ENCODE measurements at places on chromosomes 6 and 20. TPM values are rescaled to one million over a fixed set of nuclear protein-coding genes. Genes with fewer than 3 reads are reported as not detected.

DNA sequence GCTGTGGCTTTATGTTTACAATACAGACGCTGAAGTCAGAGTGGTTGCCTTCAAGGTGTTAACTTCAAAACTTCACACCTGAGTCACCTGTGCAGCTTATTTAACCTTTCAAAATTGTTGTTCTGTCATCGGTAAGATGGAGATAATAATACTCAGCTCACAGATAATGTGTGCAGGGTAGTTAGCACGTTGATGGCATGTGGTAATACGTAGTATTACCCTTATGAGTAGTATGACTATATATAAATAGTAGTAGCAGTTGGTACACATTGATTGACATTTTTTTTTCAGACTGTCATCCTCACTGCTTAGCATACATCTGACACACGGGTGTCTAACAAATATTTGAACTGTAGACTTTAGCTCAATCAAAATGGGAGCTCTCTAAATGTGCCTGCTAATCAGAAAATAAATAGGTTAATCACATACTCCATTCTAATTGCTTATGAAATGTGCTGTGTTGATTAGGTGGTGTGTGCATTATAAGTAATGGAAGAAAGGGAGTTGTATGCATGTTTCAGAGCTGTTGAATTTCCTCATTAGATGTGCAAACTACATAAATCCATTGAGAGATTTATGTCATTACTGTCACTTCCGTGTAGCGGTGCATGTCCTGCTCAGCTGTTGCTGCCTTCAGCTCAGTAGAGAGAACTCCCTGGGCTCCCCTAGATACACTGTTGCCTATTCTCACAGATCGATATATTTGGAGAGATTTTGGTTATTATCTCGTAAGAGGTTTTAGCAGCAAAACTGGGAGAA lies 11.2 kb upstream of the MROH8 start:
- DNase-seq = no peak

GRCh38 chr6:157497579-157497978 lies 116.6 kb downstream of the ZDHHC14 start:
- no peak for DNase-seq

DNA sequence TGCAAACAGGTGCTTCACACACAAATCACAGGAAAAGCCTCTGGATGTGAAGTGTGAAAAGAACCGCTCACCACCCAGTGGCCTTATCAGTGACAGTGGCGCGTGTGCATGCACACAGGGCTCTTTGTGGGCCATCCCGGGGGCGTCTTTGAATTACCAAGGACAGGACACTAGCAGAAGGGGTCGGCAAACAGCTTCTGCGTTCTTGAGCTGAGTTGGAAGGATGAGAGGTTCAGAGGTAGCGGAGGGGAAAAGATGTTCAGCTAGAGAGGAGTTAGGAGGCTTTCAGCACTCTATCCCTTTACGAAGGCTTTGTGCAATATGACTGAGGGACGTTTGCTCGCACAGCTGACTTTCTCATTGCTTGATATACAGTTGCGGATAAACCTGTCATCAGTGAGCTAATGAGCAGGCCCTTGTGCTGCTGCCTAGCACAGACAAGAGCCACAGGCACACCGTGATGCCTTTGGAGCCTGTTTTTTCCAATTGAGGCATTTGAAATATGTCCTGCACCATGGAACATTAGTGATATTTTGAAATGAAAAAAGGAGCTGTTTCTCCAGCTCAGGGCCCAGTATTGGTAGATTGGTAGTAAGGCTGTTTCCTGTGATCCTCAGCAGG lies 83.1 kb downstream of the IYD start:
- no peak for DNase-seq

DNA sequence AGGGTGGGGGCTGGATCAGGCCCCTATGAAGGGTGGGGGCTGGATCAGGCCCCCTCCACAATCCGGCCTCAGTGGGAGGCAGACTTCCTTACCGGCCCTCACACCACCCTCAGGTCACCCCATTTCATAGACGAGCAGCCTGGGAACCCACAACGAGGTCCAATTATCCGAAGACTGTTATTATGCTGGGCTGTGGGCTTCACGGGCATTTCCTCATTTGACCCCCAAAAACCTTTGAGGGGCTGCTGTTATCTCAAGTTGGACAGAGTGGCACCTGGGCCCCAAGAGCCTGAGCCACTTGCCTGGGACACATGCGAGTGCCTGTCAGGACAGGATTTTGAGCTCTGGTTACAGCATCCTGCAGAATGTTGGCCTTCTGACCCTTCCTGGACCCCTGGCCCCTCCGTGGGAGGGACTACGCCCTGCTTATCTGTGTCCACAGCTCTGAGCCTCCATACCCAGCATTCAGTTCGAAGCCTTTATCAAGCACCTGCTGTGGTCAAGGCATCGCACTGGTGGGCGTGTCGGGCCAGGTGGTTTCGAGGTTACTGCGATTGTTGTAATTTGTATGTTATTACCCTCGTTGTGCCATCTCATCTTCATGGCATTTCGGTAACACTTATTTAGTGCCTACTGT lies 34.5 kb upstream of the PCMTD2 start:
- no peak for DNase-seq

- no peak for DNase-seq
Measured at GRCh38 chr6:76222189-76222588, 149.7 kb upstream of the IMPG1 start.

DNA sequence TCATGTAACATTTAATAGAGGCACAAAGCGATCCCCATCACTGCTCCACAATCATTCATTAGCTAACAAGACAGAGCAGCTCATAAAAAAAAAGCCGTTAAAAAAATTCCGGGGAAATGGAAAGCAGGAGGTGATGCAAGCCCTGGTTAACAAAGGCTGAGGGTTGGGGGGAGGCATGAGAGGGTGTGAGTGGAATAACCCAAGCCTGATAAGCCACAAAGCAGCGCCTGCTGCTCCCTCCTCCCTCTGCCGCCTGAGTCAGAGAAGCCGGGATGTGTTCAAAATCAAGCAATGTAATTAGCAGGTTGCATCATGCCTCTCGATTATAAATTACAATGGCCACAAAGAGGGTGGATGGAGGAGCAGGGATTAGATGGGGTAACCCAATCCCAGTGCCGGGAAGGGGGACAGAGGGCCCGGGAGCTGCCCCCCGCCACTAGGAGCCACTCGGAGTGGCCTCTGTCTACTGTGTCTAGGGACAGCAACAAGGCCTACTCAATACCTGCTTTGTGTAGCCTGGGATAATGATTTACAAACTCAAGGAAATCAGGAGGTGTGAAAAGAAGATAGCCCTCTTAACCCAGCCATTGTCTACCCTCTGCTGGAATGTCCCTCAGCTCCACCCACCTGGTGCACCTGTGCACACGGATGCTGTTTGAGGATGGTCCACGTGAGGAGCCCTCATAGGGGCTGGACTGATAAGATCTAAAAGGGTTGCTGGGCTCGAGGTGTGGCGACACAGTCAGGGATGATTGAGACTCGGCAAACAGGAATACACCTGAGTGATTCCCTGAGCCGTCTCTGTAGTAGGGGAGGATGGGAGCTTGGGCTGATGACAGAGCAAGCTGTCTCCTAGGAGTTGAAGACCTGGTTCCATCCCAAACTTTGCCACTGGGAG lies 156.9 kb downstream of the VEGFA start:
- DNase-seq = peak; percentile 70

DNA sequence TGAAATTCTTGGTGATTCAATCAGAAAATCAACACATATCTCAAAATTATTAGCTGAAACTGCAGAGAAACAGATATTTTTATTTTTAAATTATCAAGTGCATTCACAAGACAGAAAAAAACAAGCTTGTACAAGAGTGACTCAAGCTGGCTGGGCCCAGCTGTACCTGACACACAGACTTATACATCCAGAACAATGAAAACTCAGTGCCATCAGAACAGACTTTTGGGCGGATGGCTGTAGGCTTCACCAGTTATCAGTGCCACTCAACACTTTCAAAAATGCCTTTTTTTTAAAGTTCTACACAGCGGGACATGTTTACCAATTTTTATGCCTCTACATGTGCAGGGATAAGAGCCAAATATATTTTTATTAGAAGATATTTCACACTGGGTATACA lies 102.8 kb downstream of the MYB start:
- DNase-seq = no peak

- DNase-seq = no peak
Measured at GRCh38 chr20:50658804-50659380, 32.5 kb downstream of the RIPOR3 start.

GRCh38 chr6:170083236-170084051 lies 207.4 kb downstream of the DLL1 start:
- DNase-seq = no peak

GRCh38 chr6:149313070-149313469 lies 4.4 kb upstream of the TAB2 start:
- no peak for DNase-seq

DNA sequence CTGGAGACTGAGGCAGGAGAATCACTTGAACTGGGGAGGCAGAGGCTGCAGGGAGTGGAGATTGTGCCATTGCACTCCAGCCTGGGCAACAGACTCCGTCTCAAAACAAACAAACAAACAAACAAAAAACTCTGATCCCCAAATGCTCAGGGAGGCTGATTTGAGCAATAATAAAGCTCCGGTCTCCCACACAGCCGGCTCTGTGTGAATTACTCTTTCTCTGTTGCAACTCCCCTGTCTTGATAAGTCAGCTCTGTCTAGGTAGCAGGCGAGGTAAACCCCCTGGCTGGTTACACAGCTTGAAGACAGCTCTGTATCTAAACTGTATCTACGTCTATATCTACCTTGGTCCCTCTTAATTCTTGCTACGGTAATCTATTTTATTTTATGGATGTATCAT lies 6.4 kb upstream of the SERINC3 start:
- DNase-seq = no peak

DNA sequence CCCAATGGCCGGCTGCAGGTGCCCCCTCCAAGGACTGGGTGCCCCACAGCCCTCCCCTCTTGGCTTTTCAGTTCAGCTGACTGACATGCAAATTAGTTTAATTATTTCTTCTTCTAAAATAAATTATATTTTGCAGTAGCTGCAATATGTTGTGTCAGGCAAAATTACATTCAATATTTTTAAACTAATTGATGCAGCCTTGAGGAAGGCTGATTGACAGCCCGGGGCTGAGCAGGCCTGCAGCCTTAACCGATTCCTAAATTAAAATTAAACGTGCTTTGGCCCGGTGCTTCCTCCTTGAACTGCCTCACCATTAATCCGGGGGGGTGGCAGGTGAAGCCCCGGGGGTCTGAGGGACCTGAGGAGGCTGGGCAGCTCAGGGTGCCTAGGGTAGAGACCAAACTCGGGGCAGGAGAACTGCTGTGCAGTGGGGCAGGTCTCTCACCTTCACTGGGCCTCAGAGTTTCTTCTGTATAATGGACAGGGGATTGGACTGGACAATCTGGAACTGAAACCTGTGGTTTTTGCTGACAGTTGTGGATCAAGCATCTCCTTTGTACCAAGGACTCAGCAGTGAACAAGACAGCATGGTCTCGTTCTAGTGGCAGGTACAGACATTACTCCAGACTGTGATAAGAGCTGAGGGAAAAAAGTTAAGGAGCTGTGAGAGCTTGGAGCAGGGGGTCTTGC lies 72.5 kb downstream of the CD40 start:
- no peak for DNase-seq

GRCh38 chr6:141133836-141134235 lies 998.9 kb upstream of the GJE1 start:
- DNase-seq = no peak

GRCh38 chr6:14573703-14574290 lies 456.2 kb downstream of the CD83 start:
- DNase-seq = no peak

DNA sequence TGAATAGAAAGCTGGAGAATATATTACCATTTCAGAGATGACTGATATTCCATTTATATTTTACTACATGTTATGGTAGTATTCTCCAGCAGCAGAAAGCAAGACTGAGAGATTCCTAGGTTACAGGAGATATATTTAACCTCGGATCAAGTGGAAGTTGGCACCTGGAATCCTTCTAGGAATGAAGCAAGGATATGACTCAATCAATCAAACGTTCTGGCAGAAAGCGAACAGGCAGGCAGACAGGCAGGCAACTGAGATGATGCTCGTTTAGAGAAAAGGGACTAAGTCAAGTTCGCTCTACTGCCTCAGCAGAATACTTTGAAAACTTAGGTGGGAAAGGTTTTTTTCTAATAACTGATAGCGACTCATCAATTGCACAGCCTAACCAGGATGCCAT lies 46.2 kb downstream of the PAK5 start:
- DNase-seq = no peak

DNA sequence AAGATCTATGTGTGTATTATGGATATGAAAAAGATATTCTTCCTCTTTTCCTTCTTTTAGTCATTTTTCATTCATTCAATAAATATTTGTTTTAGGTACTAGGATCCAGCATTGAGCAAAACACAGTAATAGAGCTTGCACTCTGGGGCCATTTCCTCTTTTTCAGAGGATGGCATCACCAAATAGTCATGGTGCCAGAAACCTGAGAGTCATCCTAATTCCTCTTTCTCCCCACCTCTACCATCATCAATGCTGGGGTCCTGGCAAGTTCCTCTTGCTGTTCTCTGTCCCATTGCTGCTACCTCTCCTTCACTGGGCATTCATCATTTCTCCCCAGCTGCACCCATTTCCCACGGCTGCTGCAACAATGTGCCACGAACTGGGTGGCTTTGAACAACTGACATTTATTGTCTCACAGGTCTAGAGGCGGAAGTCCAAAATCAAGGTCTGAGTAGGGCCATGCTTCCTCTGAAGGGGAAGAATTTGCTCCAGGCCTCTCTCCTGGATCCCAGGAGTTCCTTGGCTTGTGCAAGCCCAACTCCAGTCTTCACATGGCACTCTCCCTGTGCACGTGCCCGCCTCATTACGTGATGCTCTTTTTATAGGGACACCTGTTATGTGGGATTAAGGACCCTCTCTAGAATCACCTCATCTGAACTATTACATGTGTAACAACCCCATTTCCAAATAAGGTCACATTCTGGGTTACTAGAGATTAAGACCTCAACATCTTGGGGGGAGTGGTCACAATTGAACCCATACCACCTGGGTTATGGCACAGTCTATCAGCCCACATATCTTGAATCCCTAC lies 9.5 kb upstream of the IGF2R start:
- DNase-seq = no peak

DNA sequence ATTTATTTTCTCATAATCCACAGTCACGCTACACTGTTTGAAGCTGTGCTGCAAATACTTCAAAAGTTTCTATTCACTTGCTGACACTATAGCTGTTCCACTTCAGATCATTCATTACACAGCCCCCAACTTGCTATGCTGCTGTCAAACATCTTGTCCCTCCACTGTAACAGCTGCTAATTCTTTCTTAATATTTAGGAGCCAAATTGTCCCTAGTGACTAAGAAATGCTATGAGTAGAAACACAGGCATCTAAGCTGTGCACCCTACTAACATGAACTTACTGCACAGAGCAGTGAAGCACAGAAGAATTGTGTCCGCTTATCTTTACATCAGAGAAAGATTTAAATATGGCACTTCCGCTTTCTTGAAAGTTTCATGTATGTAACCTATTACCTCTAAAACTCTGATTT lies 91.3 kb downstream of the PDE10A start:
- peak; percentile 89 for DNase-seq

GRCh38 chr6:12279322-12280091 lies 10.7 kb upstream of the EDN1 start:
- peak; percentile 54 for DNase-seq

SLC22A1 gene
- 0.19 TPM for total RNA-seq

PTGIS gene
- 0.92 TPM for total RNA-seq

PPP1R16B gene
- total RNA-seq = not detected

APOM gene
- 3.9 TPM for total RNA-seq

RIMS4 gene
- total RNA-seq = not detected

CEP162 gene
- total RNA-seq = 8.8 TPM

MOCS1 gene
- total RNA-seq = 13.9 TPM

Data from LHCN-M2 (cell line).